ENCODE measurements at places on chromosomes 5 and 9. TPM values are rescaled to one million over a fixed set of nuclear protein-coding genes. Genes with fewer than 3 reads are reported as not detected.
A peak's percentile ranks its signal among the peaks of the same experiment; 100 is the strongest.

- DNase-seq, result no peak
Measured at GRCh38 chr9:8627976-8628679, 828.5 kb upstream of the DMAC1 start.

DNA sequence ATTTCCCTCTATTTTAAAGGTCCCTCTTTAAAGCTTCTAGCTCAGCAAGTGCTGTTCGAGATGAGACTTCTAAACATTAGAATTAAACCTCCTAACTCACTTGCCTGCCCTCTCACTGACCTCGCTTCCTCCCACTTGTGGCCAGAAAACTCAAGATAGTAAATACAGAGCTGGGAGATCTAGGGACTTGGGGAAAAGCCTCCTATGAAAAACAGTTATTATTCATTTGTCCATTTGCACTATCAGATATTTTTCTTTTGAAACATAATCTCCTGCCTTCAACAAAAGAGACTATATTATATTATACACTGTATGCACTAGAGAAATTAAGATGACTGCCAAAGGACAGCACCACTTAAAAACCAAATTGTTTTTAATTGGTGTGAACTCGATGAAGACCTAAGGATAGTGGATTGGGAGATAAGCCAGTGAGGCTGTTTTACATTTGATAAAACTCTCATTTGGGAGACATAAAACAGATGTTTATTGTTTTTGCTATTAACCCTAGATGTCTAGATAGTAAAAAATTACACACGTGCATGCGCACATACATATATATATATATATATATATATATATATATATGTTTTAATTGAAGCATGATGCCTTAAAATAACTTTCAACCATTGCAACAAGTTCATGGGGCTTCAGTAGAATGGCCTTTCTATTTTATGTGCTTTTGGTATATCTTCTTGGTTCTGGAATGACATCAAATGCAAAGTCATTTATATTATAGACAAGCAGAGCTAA is 229.4 kb downstream of the ADAMTSL1 start:
- no peak for DNase-seq

DNA sequence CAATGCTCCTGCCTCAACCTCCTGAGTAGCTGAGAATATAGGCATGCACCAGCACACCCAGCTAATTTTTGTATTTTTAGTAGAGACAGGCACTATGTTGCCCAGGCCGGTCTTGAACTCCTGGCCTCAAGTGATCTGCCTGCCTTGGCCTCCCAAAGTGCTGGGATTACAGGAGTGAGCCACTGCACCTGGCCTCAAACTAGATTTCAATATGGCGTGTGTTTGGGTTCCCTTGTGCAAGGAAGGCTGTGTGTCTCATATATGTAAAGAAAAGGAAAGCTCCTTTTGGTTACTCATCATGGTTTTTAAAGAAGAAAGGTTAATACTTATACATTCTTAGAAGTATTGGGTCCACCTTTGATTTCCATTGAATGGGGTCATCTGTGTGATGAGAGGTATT is 70.7 kb downstream of the ANKRD33B start:
- DNase-seq, result no peak

- no peak for DNase-seq
Measured at GRCh38 chr9:123941524-123942070, 11.7 kb upstream of the DENND1A start.

- peak; percentile 21 for DNase-seq
Measured at GRCh38 chr9:132447346-132447745, 37.3 kb downstream of the CFAP77 start.

DNA sequence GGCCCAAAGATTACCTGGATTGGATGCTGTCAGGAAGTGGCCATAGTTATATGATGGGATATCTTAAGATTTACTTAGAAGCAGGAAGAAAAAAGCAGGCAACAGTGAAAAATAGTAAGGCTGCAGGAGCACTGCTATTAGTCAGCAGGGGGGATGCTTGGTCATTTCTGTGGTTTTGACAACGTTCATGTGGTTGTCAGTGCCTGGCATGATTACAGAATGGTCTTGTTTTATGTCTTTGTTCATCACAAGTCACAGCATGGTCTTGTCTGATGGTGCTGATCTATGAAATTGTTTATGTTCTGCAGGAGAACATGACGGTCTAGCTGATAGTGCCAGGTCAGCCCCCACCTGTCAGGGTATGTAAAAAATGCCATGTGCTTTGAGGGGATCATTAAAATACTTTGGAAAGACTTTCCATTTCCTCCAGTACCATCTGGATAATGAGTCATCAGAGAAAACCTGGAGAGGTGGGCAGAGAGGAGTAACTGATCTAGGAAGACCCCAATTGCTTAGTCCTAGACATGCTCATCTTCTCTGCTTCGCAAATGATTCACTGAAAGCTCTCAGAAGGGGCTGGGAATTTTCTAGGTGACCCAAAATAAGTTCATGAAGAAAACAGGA is 48.5 kb downstream of the PLGRKT start:
- DNase-seq, result no peak

- DNase-seq, result no peak
Measured at GRCh38 chr5:11273180-11273903, 512.3 kb upstream of the DAP start.

GRCh38 chr5:89110916-89111646 is 228.1 kb upstream of the MEF2C start:
- no peak for DNase-seq

GRCh38 chr5:39214912-39215709 is 4.3 kb downstream of the FYB1 start:
- no peak for DNase-seq

- no peak for DNase-seq
Measured at GRCh38 chr5:154590093-154590724, 112.2 kb upstream of the HAND1 start.

DNA sequence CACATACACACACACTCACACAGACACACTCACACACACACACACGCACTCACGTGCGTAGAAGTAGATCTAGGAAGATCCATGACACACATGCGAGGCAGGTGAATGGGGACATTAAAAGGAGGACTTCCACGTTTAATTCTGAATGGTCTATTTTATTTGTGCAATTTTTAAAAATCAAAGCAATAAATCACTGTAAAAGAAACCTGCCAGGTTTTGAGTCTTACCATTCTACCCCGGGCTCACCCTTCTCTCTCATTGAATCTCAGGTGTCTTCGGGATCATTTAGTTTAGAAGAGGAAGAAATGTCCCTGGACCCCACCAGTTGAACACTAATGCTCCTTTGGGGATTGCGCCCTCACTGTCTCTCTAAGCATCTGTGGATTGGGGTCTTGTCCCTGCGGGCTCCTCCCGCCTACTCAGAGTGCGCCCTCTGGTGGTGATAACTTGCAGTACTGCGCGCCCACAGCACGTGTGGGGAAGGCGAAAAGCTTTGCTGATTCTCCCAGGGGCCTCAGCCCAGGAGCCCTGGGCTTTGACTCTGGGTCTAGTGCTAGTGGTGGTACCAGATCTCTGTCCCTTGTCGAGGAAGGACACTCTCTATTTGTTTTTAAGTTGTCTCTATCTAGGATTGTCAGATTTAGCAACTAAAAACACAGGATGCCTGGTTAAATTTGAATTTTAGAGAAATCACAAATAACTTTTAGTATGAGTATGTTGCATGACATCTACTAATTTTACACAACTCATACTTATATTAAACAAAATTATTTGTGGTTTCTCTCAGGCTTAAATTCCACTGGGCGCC is 34.8 kb downstream of the BOD1 start:
- DNase-seq, result peak; percentile 12

GRCh38 chr9:123562844-123563346 is 206.9 kb downstream of the CRB2 start:
- no peak for DNase-seq

DNA sequence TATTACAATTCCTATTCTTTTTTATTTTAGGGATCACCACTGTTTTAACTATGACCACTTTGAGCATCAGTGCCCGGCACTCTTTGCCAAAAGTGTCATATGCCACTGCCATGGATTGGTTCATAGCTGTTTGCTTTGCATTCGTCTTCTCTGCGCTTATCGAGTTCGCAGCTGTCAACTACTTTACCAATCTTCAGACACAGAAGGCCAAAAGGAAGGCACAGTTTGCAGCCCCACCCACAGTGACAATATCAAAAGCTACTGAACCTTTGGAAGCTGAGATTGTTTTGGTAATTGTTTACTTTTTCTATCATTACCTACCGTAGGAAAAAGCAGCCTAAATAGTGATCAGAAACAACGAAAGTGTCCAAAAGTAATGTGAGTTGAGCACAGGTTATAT is 6.4 kb downstream of the GABRA6 start:
- DNase-seq, result no peak

GRCh38 chr9:107484117-107484723 is 5.3 kb downstream of the KLF4 start:
- peak; percentile 68 for DNase-seq

GRCh38 chr5:143966280-143966679 is 154.3 kb downstream of the HMHB1 start:
- DNase-seq, result no peak

- no peak for DNase-seq
Measured at GRCh38 chr9:95999390-95999789, 123.9 kb downstream of the ERCC6L2 start.

DNA sequence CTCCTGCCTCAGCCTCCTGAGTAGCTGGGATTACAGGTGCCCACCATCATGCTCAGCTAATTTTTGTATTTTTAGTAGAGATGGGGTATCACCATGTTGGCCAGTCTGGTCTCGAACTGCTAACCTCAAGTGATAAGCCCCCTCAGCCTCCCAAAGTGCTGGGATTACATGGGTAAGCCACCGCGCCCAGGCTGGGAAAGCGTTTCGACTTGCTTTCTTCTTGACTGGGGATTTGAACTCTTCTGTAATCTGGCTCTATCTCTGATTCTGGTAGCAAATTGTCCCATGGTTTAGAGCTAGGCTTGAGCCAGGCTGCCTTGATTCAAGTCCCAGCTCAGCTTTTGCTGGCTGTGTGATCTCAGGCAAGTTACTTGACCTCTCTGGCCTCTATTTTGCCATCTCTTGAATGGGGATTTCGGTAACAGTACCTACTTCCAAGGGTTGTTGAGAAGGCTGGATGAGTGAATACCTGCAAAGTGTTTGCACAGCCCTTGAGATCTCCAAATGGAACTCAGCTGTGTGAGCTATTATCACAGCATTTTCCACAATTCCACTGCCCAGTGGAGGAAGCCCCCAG is 20.5 kb upstream of the MVB12B start:
- no peak for DNase-seq

GRCh38 chr5:82821846-82822633 is 255.2 kb downstream of the TMEM167A start:
- no peak for DNase-seq

DNA sequence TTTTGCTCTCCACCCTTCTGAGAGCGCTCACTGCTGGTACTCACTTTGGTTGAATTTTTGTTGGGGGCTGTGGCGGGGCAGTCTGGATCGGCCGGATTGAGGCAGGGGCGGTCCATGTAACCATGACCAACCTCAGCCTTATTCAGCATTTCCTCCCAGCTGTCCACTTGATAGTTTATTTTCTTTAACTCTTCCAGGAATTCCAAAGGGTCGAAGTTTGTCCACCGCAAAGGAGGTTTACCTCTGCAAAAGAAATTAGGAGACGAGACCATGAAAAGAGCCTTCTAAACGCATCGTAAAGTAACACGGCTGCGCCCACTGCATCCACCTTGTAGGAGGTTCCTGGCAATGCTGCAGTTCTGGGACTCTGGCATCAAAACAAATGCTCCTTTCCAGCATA is 36.4 kb downstream of the PTCH1 start:
- no peak for DNase-seq

GRCh38 chr5:151182976-151183375 is 25.4 kb upstream of the ANXA6 start:
- no peak for DNase-seq

SRP19 gene
- 143 TPM for total RNA-seq

TSLP gene
- total RNA-seq, result not detected

KDM4C gene
- 22.1 TPM for total RNA-seq

NDUFAF2 gene
- 111 TPM for total RNA-seq

ACSL6 gene
- 2.5 TPM for total RNA-seq

All from HepG2 (cell line).